ENCODE measurements at places on chromosomes 1 and 21.

GRCh38 chr1:183571678-183572268 lies 18.5 kb downstream of the NCF2 start:
- no peak for DNase-seq

DNA sequence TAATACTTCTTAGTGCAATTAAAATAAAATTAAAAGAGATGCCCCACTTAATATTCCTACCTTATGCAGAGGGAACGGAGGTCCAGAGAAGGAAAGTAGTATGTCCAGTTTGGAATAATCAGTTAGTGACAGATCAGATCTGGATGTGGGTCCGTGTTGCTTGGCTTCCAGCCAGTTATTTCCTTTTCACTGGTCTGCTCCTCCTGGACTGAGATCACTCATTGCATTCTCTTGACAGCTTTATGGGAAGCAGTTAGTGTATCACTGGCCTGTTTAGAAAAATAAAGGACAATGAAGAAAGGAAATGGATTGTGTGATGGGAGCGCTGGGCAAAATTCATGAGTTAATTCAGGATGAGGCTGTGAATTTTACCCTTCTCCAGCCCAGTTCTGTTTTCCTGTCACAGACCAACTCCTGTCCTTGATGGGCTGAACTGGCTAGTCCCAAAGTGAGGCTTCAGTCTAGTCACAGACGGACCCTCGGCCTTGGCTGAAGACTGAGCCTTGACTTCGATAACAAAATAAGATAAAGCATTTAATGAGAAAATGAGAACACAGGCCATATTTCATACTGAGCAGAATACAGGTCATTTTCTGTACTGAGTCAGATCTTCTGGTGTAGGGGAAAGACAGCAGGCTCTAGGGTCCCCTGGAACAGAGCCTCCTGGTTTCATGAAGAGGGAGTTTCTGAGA lies 85.2 kb upstream of the TRABD2B start:
- no peak for DNase-seq

DNA sequence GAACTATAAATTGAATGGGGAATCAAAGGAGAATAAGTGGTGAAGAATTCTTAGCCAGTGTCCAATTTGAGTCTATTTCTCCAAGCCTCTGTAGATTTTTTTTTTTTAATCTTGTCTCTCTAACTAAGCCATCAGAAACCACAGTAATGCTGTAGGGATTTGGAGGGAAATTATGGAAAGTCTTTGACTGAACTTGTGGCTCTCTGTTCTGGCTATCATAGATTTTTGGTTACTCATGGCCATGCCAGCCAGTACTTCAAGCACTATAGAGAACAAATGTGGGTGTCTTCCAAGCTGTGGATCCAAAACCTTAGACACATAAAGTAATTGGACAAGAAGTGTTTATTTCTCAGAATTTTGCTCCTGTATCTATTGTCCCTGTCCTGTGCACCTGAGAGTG lies 147.9 kb downstream of the LRRC40 start:
- DNase-seq = no peak

GRCh38 chr1:48556186-48556850 lies 84.3 kb upstream of the SPATA6 start:
- DNase-seq = no peak
